Gastroesophageal sphincter (tissue), 4 donors: ENCODE measurements at places on chromosomes 4 and X. TPM values are rescaled to one million over a fixed set of nuclear protein-coding genes. Genes with fewer than 3 reads are reported as not detected.

- ATAC-seq: peak; percentile 13
- H3K27me3 ChIP-seq: no peaks in the 10 kb centered on the region
- H3K4me1 ChIP-seq: no peaks in the 10 kb centered on the region
- peaks cover 53% of the 10 kb centered on the region for H3K36me3 ChIP-seq
Observed at GRCh38 chrX:103674531-103675454, 11.7 kb downstream of the MORF4L2 start.

DGAT2L6 gene
- not detected for total RNA-seq

TMEM144 gene
- 13.4 TPM for total RNA-seq

DNA sequence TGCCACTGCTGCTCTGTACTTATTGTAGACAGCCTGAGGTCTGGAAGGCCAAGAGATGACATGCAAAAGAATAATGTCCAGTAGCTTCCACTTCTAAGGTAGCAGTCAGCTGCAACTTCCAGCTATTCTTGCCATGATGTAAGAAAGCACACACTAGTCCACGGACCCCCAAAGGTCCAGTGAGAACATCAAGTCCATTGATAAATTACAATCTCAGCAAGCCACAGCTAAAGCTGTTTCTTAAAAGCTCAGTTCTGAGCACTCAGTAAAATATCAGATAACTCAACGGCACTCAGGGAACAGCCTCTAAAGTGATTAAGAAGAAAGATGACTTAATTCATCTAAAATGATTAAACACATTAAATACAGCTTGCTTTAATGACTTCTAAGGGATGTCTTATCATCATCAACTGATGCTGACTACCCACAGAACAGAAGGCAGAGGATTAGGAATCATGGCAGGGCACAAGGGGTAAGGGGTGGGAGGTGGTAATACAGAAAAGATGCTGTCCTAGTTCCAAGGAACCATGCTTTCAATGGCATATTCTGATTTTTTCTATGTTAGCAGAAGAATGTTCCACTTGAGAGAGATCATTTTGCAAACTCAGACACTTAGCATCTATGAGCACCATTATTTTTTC is 99.1 kb upstream of the CBR4 start:
- no peak overlapping the region for H3K4me3 ChIP-seq
- ATAC-seq: no peak
- no peak overlapping the region for H3K27ac ChIP-seq
- no peaks in the 10 kb centered on the region for H3K4me1 ChIP-seq

DRP2 gene
- 0.20 TPM for total RNA-seq

- H3K27me3 ChIP-seq: no peaks in the 10 kb centered on the region
- ATAC-seq: no peak
- H3K36me3 ChIP-seq: peaks cover 66% of the 10 kb centered on the region
Observed at GRCh38 chr4:2745981-2746806, 9.9 kb downstream of the TNIP2 start.
